Skin of body (tissue), 3 donors: ENCODE measurements at places on chromosomes 2 and 18. TPM values are rescaled to one million over a fixed set of nuclear protein-coding genes. Genes with fewer than 3 reads are reported as not detected.

Gene CD226
- 1.4 TPM for total RNA-seq

Gene SDC1
- total RNA-seq: 127 TPM

Gene EPG5
- 34.0 TPM for total RNA-seq

Gene TRIM43
- 0.10 TPM for total RNA-seq

Gene PER2
- total RNA-seq: 14.0 TPM

Gene CABYR
- 2.9 TPM for total RNA-seq

Gene RGPD4
- total RNA-seq: not detected

Gene ABCG5
- total RNA-seq: not detected

Gene CD302
- 27.5 TPM for total RNA-seq

Gene NEU4
- total RNA-seq: 0.30 TPM

Gene RIT2
- not detected for total RNA-seq

Gene LOXHD1
- total RNA-seq: 2.8 TPM

Gene DNAH7
- 2.0 TPM for total RNA-seq
